EH (cell line): ENCODE measurements at places on chromosomes 6 and 20.

DNA sequence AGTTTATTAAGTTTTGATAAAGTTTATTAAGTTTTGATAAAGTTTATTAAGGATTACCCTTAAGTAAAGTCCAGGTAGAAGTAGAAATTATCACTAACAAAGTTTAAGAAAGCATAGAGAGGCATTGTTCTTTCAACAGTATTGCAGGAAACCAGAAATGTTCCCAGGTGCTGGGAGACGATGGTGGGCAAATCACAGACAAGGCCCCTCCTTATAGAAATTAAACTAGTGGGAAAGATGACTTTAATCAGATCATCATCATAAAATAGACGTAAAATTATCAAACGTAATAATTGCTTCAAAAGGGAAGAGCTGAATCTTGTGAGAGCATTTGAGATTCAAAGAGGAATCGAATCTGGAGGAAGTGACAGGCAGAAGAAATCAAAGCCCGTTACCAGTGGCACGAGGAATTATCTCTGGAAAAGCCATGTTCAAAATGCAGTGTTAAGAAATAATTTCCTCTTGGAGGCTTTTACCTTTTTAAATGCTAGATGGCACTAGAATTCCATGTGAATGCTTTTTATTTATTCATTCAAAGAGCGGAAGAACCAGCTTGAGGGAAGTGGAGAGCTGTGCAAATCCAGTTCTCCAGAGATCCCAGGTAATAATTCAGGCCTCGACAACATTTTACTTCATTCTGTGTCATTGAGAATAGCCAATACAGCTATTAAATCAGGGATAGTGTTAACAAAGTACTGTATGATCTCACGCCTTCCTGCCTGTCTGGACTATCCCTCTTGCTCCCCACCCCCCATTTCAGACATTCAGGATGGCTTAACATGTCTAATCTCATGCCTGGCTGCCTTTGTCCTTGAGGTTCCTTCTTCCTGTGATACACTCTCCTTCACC lies 1.0 kb upstream of the APMAP start:
- peak; percentile 57 for DNase-seq

GRCh38 chr6:24032896-24033688 lies 92.9 kb upstream of the NRSN1 start:
- no peak for DNase-seq

GRCh38 chr6:53868626-53869025 lies 73.8 kb downstream of the LRRC1 start:
- DNase-seq: no peak

DNA sequence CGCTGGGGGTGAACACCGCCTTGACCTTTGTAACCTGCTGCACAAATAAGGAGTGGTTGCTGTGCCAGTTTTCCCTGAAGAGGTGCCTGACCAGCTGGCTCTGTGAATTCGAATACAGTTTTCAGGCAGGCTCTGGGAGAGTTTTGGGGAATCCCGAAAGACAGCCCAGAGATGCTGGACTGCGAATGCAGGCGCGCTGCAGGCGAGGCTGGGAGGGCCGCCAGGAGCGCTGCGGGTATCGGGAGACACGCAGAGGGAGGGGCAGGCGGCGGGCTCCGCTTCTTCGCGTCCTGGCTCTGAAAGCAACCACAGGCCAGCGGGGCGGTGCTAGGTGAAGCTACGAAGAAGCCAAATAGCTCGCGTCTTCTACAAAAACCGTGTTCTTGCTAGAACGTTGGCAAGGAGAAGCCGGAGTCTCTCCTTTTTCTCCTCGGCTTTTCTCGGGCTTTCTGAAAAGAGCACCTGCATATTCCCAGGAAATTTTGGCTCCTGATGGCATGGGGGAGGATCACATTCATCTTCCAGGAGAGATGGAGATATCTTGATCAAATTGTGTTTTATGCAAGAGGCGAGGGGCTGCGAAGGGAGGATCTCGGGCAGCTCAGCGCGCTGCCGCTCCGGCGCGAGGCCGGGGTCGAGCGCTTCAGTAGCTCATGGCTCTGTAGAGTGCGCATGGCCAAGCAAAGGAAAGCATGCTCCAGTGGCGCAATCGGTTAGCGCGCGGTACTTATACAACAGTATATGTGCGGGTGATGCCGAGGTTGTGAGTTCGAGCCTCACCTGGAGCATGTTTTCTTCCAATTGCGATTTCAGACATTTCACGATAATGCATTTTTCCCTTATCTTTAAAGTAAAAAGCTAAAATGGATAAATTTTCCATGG lies 158.1 kb upstream of the ZNF184 start:
- peak; percentile 28 for DNase-seq

GRCh38 chr20:62920039-62920645 lies 6.2 kb downstream of the DIDO1 start:
- no peak for DNase-seq

GRCh38 chr6:45436544-45437438 lies 59.1 kb upstream of the SUPT3H start:
- DNase-seq: peak; percentile 81

- peak; percentile 57 for DNase-seq
These were observed 1.2 kb downstream of the TCFL5 start for GRCh38 chr20:62860391-62860923.

DNA sequence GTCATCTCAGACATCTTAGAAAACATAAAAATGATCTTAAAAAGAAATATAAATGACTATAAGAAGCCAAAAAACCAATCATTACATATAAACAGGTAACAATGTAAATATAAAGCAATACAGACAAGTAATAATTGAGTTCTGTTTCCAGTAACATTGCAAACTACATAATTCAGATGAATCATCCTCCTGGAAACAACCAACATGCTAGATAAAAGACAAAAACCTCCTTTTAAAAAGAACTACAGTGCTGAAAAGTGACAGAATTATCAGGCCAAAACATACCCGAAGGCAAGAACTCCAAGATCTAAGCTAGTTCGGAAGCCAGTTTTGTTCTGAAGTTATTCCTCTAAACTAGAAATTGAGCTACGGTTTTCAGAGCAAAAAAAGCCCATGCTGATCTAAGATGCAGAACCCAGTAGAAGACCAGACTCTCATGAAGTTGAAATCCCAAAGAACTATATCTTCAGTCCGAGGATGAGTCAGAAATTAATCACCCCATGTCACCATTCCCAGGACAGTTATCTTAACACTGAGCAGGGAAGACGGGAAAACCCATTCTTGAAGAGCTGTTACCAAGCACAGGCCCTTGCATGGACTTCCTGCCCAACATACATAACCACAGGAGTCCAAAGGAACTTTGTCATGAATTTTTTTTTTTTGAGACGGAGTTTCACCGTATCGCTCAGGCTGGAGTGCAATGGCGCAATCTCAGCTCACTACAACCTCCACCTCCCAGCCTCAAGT lies 9.8 kb downstream of the PGM3 start:
- DNase-seq: peak; percentile 99

DNA sequence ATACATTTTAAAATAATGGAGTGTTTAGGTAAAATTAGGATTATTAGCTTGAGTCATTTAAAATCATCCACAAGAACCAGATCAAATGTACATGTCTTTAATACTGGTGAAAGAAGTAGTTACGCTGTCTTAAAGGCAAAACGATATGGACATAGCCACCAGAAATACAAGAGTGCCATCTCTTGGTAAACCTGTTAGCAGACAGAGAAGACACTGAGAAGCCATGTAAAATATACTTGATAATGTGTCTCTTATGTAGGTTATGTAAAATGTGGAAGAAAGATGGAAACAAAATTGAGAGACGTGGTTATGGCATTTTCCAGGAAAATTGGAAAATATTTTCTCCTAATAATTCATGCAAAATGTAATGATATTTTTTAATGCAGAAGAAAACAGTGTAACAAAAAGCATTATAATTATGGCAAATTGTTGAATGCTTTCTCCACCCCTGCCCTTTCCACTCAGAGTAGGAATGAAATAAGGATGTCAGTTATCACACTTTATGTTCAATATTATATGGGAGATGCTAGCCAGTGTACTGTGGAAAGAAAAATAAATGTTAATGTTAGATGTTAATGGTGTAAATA lies 12.2 kb upstream of the SLC17A2 start:
- DNase-seq: peak; percentile 49

GRCh38 chr6:2213086-2213485 lies 32.3 kb downstream of the GMDS start:
- no peak for DNase-seq

DNA sequence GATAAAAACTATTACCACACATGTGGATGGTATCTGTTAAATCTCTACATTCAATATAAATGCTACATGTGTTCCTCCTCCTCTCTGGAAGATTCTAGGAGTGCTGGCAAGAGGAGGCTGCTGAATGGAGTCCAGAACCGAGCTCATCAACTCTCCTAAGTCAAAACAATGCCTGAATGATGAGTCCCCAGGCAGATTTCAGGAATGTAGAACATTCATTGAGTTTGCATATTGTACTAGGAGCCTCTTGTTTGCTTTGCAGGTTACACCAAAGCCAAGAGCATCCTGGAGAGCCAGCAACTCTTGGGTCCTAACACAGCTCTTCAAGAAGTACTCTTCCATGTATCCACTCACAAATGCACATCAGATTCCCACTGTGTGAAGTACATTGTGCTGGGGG lies 117.6 kb upstream of the UST start:
- peak; percentile 29 for DNase-seq

DNA sequence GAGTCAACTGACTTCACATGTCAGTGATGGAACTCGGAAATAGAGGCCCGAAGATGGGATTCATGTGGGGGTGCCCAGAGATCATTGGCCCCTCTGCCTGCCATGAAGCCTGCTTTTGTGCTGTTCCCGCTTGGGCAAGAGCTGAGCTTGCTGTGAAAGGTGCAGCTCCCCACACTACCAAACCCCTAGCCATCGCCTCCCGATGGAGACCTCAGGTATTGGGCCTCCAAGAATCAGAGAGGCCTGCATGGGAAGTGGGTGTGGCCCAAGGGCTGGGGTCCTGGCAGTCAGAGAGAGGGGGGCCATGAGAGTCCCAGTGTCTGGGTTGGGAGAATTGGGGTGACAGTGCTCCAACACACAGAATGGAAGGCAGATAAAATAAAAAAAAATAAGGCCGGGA lies 160.9 kb downstream of the SOD2 start:
- DNase-seq: no peak

GRCh38 chr6:103893141-103893581 lies 966.6 kb downstream of the HACE1 start:
- DNase-seq: no peak

DNA sequence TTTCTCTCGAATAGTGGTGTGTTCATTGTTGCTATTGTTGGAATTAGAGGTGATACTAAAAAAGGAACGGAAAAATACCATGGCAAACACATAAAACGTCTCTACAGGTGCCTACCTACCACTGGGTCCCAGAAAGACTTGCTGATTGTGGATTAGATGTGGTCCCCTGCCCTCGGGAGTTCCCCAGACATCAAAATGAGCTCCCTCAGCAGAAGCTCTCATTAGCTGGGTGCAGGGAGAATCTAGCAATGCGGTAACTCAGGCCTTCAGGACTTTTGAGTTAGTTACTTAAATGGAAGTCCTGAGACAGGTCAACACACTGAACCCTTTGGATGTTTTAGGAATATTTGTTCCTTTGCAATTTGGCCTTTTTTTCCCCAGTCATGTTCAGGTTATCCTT lies 6.1 kb downstream of the IRF4 start:
- no peak for DNase-seq

GRCh38 chr6:47697925-47698324 lies 455 bp upstream of the ADGRF4 start:
- DNase-seq: no peak

DNA sequence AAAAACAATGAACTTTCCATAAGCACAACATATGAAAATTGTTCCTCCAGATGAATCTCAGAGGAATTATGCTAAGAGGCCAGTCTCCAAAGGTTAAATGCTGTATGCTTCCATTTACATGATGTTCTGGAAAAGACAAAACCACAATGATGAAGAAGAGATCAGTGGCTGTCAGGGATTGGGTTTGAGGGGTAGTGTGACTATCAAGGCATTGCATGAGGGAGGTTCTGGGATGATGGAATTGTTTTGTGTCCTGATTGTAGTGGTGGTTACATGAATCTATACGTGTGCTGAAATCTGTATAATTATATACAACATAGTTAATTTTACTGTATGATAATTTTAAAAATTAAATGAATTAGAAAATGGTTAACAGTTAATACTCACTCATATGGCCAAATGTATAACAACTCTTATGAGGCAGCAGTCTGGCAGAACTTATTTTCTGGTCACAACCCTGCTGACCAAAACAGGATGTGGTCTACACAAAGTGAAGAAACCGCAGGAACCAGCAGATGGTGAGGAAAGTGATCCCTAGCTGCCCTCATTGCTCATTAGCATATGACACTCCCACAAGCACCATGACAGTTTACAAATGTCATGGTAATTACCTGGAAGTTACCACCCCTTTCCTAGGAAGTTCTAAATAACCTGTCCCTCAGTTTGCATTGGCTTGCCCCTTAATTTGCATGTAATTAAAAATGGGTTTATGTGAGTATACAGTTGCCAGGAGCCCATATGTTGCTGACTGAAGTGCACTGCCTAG lies 31.9 kb downstream of the NSFL1C start:
- DNase-seq: peak; percentile 89

DNA sequence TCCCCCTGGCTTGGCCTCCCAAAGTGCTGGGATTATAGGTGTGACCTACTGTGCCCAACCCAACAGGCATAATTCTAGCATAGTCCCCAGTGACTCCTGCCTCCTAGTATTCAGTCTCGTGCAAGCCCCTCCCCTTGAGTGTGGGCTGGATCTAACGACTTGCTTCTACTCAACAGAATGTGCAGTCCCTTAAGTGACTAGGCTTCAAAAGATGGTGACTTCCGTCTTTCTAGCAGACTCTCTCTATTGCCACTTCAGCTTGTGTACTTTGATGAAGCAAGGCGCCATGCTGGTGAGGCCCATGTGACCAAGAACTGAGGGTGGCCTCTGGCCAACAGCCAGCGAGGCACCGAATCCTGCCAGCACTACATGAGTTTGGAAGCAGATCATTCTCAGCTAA lies 109.6 kb upstream of the TRAF3IP2 start:
- no peak for DNase-seq

DNA sequence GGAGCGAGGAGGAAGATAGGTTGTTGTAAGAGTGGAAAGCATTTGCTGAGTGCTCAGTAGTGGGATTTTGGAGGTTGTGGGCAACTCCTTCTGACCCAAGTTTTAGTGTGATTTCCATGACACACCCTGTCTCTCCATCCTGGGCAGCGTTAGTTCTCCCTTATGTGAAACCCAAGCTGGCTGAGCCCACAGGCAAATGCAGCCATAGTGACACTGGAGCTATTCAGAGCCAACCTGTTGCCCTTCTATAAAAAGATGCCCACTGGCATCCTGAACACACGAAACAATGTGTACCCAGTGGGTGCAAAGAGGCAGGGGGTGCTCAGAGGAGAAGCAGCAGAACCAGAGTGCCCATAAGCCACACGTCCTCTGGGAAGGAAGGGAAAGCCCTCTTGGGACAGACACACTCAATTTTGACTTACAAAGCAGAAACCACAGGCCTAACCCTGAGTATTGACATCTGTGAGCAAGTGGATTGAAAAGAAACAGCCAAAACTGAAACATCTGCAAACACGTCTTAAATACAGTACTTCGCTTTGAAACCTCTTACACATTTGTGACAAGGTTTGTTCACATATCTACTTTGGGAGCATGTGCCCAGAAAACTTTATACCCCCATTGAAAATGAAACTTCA lies 54.6 kb downstream of the BPIFB1 start:
- no peak for DNase-seq

- no peak for DNase-seq
These were observed 24.4 kb downstream of the TREML4 start for GRCh38 chr6:41252401-41253169.
